ENCODE measurements at places on chromosomes 12 and 14.

DNA sequence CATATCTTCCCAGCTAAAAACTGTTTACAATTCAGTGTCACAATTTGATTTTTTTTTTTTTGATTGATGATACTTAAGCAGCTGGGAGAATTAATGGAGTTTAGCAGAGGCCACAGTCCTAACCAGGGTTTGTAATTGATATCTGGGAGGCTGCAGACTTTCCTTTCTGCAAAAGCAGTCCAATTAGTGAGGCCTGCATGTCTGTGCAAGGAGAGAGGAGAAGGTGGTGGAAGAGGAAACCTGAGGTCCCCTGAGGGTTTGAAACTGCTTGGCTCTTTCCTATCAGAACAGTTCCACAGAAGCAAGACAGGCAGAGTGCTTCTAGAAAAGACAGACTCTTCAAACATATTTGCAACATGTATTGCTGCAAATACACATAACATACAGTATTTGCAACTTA, 160.8 kb upstream of the KRR1 start:
- DNase-seq, result no peak

DNA sequence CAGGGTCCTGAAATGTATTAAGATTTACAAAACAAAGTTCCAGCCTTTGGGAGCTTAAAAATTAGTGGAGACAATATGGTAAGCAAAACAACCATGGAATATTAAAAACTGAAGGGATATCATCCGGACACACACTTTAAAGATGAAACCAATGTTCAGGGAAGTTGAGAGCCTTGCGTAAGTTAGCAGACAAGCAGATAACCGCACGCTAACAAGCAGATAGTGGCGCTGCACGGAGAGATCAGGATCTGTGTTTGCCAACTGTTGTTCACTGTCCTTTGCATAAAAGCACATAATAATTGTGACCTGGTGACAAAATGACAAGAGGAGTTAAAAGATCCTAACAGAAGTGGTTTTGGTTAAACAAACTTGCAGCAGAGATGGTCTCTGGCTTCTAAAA, 14.3 kb upstream of the TMEM229B start:
- DNase-seq, result no peak

DNA sequence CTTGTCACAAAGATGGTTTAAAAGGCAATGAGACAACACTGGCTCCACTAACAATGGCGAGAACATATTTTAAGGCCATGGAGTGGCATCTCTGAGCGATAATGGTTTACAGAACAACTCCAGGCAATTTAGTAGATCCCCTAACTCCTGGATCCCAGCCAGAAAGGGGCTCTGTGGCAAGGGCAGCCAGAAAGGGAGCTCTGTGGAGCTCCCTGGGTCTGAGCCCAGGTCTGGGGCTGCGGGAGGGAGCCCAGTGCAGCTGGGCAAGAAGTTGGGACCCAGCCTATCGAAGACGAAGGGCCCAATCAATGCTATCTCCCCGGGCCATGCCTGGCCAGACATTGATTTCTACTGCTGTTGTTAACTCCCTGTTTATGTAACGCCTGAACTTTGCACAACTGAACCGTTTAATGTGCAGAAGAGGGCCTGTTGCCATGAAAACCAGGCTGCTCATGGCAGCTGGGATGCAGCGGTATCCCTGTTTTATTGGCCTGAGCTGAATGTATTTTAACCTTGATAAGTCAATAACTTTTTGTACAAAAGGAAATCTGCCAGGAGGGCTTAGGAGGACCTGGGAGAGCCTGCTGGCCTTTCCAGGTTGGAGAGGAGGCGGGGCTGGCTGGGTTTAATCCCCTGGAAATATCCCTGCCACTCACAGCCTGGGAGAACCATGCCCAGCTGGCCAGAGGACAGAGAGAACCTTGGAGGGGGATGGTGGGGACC, 6.7 kb upstream of the FAM222A start:
- DNase-seq, result no peak

DNA sequence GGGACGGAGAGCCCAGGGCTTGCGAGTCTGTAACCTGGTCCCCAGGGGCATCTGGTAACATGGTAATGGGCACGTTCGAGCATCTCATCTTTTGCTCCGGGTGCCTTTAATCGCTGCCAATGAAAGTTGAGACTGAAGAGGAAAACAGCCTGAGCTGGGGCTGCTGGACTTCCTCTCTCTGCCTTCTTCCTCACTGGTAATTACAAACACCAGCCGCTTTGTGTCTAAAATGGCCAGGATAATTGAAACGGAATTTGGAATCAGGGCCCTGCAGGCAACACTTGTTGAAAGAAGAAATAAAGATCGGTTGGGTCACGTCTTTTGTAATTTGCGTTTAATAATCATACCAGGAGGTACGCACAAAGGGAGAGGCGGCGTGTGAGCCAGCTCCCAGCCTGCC, 51.5 kb upstream of the GPATCH2L start:
- no peak for DNase-seq

DNA sequence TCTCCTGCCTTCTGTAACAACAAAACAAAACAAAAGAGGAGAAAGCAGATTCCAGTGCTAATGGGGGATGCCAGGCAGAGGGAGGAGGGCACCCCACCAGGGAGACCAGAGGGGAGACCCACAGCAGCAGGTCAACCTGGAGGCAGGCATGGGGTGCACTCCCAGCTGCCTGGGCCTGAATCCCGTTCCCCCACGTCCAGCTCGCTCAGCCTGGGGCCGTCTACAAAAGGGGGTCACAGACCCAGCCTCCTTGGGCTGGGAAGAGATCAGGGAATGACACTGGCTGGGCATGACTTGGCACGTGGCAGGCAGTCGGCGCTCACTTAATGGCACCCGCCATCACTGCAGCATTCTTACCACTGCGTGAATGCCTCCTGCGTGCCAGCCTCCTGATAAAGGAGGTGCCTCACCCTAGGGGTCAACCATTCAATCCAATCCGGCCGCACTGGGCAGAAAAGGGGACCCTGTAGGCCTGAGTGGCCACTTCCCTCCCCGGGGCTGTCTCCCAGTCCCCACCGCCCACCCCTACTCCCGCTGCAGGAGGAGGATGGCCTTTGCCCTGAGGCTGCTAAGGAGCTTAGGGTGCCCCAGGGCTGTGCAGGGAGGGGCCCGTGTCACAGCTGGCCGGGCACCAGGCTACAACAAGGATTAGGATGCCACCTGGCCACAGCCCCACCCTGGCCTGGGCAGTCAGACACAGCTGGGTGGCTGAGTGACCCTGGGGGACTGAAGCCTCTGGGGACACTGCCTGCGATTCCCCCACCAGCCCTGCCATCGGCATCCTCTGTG, 87.5 kb downstream of the NCOR2 start:
- no peak for DNase-seq

DNA sequence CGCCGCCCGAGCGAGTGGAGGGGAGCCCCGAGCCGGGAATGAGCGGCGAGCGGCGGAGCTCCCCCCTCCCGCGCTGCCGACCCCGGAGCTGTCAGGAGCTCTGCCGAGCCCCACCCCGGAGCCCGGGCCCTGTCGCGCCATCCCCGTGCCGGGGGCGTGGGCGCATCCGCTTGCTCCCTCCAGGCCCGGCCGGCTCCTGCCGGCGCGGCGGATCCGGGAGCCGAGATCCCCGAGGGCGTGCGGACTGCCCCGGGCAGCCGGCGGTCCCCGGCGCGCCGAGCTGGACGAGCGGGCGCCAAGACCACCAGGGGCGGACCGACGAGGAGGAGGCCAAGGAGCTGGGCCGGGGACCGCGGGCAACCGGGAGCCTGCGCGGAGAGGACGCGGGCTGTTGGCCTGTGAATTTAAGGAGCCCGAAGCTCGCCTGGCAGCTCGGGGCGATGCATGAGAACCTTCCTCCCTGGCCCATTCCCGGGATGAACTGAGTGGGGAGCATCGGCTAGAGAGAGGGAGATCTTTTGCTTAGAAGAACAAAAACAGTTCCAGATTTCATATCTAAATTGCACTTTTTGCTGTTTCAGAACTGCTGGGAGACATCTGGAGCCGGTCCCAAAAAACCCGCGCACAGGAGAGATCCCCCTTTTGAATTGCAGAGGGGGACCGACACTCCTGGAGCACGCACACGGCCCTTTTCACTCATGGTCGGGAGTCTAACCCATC, 2.0 kb downstream of the PTHLH start:
- DNase-seq, result no peak

DNA sequence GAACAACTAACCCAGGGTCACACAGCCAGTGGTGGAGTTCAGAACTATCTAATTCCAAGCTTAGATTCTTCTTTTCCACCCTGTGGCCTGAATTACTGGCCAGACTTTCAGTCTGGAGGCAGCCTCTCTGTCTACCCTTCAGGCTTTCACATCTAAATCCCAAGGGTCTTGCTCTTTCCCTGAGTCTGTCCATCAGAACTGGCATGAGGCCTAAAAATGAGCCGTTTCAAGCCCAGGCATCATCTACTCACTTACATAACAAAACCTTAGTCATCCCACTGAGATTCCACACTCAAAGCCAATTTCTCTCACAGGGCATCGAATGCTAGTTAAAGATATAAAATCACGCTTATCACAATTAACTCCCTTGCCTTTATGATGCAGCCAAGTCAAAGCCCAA, 1.3 kb upstream of the PTGDR start:
- no peak for DNase-seq

GRCh38 chr14:94926176-94926575, 156.3 kb upstream of the GSC start:
- no peak for DNase-seq

DNA sequence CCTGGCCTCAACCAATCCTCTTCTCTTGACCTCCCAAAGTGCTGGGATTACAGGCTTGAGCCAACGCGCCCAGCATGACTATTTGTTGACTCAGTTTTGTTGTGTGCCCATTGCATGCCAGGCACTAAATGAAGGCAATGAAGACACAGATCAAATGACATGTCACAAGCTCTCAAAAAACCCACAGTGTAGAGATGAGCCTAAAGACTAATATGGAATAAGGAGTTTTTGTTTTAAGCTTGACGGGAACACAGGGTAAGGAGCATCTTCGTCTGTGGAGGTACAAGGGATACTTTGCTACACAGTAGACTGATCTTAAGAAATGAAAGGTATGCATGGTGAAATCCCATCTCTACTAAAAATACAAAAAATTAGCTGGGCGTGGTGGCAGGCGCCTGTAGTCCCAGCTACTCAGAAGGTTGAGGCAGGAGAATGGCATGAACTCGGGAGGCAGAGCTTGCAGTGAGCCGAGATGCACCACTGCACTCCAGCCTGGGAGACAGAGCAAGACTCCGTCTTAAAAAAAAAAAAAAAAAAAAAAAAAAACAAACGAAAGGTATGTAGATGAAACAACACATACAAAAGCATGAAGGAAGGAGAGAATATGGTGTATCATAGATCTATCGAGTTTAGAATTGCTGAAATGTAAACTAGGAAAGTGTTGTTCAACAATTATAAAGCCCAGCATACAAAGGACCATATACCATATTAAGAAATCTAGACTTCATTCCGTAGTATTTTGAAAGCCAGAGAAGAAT, 122.1 kb upstream of the PTPRB start:
- no peak for DNase-seq

- no peak for DNase-seq
Measured at GRCh38 chr14:57068511-57068910, 200.2 kb downstream of the EXOC5 start.

DNA sequence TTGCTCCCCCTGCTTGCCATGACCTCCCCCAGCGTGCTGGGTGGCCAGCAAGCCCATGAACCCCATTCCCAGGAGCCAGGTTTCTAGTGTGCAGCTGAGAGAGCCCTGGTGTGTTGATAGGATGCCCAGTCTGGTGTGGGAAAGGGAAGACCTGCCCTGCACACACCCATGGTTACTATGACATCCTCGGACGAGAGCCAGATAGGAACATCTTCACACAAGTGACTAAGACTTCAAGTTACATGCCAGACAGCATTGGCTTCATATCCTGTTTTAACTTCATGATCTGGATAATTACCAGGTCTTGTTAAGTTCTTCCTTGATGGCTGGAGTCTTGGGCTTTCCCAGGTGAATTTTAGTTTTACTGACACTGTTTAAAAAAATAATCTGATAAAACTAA, 196.6 kb upstream of the EGLN3 start:
- no peak for DNase-seq
